Glutamatergic neuron (in vitro differentiated cells): ENCODE measurements at places on chromosomes 13 and 19.

- DNase-seq: no peak
Observed at GRCh38 chr13:41465898-41466320, 8.6 kb downstream of the RGCC start.

DNA sequence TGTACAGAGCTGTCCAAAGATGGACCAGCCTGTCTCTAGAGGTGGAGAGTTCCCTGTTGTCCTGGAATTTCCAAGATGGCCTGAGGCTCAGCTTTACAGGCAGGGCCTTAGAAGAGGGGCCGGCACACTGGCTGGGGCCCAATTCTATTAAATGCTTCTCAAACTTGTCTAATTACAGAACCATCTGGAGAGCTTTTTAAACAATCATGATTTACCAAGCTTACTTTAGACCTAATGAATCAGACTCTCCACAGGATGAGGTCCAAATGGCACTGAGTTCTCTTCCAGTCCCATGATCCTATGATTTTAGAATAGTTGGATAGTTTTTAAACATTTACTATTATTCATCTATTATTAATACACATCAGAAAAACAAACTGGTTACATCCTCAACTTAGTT is 123.5 kb downstream of the DNAJC3 start:
- no peak for DNase-seq

DNA sequence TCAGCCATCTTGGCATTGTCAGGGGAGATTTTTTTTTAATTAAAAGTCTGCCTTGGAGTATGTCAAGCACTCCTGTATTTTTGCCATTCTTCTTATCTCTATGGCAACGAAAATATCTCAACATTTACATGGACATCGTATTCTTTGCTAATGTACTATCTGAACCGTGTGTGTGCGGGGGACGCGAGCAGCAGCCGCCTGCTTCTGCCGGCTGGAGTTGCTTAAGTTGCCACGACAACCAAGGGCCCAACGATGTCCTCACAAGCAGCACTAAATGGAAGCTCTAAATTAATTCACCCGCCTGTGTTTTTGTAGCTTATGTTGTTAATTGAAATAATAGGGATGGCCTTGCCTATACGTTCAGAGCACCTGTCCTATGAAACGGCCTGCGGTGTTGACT is 309.5 kb downstream of the TEX29 start:
- no peak for DNase-seq

- DNase-seq: no peak
Observed at GRCh38 chr13:79392882-79393563, 13.0 kb downstream of the RBM26 start.
